NCI-H69 (cell line): ENCODE measurements at places on chromosomes 4 and X.
A peak's percentile ranks its signal among the peaks of the same experiment; 100 is the strongest.

GRCh38 chrX:76862509-76862908 lies 435.0 kb downstream of the MAGEE1 start:
- no peak for DNase-seq

- no peak for DNase-seq
These were observed 8.1 kb downstream of the GAB1 start for GRCh38 chr4:143344774-143345173.

DNA sequence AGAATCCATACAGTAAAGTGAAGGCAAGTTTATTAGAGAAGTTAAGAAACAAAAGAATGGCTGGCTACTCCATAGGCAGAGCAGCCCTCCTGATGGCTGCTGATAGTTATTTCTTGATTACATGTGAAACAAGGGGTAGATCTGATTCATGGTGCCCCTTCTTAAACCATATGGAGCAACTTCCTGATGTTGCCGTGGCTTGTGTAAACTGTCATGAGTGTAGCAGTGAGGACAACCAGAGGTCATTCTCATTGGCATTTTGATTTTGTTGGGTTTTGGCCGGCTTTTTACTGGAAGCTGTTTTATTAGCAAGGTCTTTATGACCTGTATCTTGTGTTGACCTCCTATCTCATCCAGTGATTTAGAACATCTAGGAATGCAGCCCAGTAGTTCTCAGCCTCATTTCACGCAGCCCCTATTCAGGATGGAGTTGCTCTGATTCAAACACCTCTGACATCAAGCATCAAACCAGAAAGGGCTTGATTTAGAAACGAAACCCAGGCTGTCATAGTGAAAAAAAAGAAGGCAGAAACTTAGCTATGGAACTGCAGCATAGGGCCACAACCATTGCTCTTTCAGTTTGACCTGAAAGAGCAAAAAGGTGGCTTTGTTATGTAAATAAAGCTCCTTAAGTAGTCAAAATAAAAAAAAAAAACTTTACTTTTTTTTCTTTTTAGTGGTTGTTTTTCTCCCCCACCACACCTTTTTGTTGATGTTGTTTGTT lies 37.8 kb downstream of the SPCS3 start:
- DNase-seq: no peak

- DNase-seq: no peak
These were observed 317.9 kb upstream of the DIPK2B start for GRCh38 chrX:45518552-45518951.

DNA sequence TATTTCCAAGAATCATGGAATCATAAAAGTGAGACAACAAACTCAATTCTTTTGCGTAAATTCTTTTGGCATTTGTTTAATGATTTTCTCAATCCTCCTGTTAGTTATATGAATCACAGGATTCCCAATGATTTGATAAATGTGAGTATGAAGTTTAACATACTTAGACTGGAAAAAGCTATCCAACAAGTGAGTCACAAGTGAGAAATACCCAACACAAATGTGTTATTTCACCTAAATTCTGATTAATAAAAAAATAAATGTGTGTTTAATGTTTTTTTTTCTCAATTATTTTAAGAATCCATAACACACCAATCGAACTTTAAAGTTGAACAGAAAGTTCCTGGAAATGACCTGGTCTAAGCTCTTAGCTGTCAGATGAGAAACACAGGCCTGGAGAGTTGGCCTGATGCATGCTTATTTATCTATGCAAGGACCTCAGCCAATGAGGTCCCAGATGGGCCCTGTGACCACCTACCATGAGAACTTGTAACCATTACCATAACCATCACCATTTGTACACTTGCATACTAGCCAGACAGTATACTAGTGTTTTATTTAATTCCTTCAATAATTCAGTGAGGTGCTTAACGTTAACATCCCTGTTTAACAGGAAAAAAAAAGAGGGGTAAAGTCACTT lies 386.7 kb downstream of the SPRY1 start:
- DNase-seq: no peak

DNA sequence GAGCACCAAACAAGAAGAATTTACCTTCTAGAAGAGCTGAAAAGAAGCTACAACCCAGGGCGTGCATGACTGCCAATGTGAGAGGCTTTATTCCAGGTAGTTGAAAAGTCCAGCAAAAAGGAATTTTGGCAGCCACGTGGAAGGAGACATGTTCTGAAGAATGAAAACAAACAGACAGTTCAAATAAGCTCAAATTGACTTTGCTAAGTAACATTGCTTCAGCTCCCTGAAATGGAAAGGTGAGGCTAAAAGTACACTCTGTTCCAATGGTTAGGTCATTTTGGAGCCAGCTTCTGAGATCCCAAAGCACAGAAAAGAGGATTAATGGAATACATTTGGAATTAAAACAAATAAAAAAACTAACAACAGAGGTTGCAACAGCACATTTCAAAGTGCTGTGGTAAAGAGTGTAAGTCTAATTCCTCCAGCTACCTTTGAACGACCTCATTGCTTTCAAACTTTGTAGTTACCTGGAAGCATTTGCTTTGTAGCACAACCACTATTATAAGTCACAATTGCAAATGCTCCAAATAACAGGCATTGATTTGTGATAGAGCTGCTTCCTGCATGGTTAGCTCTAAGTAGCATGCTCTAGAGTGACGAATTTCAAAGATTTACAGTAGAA lies 405.3 kb upstream of the EDA2R start:
- no peak for DNase-seq

GRCh38 chrX:119706616-119707015 lies 13.6 kb upstream of the SEPTIN6 start:
- no peak for DNase-seq

DNA sequence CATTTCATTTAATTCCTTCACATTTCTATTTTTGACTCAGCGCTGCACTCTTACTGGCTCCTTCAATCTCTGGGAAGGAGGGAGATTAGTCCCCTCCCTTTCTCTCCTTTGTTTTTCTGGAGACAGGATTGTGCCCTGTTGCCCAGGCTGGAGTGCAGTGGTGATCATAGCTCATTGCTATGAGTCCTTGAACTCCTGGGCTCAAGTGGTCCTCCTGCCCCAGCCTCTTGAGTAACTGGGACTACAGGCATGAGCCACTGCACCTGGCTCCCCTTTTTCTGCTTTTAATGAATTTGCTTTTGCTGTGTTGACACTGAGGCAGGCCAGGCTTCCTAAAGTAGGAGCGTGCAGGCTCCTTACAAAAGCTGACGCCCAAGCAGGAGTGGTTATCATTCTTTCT lies 10.5 kb downstream of the TBC1D14 start:
- no peak for DNase-seq

DNA sequence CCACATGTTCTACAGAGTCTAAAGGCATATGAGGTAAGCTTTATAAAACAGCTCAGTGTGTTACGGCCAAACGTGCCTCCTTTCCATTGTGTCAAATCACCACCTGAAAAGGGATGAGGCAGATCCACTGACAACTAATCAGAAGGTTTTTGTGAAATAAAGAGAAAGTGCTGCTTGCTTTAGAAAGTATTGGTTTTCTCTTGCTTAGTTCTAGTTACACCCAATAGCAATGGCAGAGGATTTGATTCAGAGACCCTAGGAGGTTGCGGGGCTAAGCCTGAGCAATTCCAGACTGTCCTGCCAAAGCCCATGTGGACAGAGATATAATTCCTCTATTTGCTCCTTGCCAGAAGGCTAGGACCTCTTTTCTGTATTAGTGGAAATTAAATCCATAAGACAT lies 125.5 kb downstream of the SPRY1 start:
- DNase-seq: no peak

GRCh38 chr4:3673716-3674478 lies 92.3 kb upstream of the ADRA2C start:
- no peak for DNase-seq

DNA sequence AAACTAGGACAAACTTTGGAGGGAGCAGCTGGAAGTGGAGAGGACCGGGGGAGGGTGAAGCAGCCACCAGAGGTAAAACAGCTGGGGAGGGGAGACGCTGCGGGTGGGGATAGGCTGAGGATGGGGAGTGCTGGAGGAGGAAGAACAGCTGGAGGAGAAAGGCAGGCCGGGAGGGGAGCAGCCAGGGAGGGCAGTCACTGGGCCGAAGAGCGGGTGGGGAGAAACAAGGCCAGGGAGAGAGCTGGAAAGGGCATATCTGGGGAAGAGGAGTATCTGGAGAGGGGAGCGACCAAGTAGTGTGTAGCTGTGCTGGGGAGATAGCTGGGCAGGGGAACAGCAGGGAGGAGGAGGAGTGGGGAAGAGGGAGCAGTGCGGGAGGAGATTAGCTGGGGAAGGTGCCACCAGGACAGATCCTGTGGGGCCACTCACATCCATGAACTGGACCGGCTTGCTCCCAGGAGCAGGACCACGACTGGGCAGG lies 2.7 kb downstream of the SLC38A5 start:
- peak; percentile 19 for DNase-seq

DNA sequence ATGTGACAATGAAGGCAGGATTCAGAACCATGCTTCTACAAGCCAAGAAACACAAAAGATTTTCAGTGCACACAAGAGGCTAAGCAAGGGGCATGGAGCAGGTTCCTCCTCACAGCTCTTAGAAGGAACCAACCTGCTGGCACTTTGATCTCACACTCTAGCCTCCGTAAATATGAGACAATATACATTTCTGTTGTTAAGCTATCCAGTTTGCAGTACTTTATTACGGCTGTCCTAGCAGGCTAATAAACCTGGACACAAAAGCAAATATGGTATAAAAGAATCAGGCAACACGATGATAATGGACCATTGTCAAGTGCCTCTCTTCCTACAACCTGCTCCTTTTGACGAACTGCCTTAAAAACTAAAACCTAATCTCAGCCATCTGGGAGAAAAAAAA lies 114.5 kb downstream of the ZAR1 start:
- DNase-seq: peak; percentile 12

GRCh38 chr4:140515423-140515822 lies 8.5 kb upstream of the ELMOD2 start:
- DNase-seq: no peak

GRCh38 chr4:25299476-25300203 lies 12.9 kb upstream of the ZCCHC4 start:
- no peak for DNase-seq

DNA sequence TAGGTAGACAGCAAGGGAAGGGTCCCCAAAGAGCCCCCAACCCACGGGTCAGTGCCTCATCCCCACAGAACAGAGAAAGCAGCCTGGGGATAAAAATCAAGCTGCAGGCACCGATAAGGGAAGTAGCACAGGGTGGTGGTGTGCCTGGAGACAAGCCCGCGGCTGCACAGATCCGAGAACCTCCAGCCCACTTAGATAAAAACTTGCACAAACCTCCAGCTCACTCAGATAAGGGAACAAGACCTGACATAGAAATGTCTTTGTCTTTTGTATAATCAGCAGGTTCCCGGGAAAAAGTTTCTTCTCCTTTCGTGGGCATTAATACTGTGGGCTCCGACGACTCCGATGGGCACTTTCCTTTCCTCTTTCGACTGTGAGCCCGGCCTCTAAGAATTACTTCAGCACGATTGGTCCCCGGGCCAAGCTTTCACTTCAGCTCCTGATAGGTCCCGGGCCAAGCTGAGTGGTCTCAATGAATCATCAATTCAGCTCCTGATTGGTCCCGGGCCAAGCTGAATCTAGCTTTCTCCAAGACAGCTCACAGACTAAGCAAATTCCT lies 32.4 kb downstream of the PRDX4 start:
- DNase-seq: no peak

- DNase-seq: no peak
These were observed 39.6 kb upstream of the BBS12 start for GRCh38 chr4:122692641-122693520.

DNA sequence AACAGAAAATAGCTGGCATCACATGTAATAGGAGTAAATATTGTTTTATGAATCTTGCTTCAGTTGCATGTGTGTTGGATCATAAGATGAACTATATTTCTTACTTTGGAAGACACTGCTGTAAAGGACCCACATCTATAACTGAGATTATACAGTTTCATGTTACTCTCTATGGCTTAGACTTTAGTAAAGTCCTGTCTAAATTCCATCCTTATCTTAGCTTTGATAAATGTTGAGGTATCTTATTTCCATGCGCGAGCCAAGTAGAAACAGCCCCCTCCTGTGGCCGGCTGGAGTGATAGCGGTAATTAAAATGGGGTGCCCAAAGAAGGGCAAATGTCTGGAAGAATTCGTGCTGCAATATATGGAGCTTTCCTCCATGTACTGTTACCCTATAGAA lies 43.0 kb downstream of the CCDC158 start:
- peak; percentile 62 for DNase-seq

- DNase-seq: no peak
These were observed 32.0 kb downstream of the ATXN3L start for GRCh38 chrX:13287816-13288215.

GRCh38 chr4:629636-629914 lies 4.2 kb downstream of the PDE6B start:
- peak; percentile 33 for DNase-seq

GRCh38 chr4:184744236-184744635 lies 10.3 kb upstream of the CENPU start:
- DNase-seq: peak; percentile 63

- DNase-seq: peak; percentile 29
These were observed 82.5 kb downstream of the RBM47 start for GRCh38 chr4:40546969-40547788.

DNA sequence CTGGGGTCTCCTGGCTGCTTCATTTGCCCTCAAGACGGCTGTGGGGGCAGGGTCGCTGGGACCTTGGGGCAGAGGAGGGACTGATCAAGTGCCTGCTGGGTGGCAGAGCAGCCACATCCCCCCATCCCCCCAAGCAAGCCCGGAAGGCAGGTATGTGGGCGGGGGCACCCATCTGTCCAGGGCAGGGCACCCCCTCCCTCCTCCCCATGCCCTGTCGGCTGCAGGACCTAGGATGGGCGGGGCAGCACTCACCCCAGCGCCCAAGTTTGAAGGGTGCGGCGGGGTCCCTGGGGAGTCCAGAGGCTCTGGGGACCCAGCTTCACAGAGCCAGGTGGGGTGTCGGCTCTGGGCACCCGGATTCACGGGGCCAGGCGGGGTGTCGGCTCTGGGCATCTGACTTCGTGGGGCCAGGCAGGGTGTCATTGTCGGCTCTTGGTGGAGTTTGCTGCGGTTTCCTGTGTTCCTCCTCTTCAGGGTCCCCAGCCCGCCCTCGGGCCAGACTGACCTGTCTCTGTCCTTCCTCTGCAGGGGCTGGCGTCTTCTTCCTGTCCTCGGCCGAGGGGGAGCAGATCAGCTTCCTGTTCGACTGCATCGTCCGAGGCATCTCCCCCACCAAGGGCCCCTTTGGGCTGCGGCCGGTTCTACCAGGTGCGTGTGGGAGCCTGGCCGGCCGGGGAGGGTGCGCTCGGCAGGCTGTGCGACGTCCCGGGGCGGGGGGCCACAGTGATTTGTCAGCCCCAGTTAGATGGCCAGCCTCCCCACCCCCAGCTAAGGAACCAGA lies 22.1 kb downstream of the DOK7 start:
- peak; percentile 58 for DNase-seq

DNA sequence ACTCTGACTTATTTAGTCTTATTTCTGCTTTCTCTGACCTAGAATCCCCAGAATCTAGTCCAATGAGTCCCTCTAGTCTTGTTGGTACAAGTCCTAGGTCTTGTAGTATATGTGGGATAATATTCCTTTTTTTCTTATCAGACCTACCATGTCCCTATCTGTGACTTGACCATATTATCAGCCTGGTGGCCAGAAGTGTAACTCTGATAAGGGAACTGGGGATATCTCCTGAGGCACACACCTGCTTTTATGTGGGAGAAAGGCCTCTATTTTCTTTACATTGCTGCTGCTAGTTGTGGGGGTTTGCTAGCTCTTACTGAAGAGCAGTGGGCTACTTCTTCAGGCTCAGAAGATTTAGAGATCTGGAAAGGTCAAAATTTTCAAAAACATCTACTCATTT lies 38.6 kb downstream of the CFAP299 start:
- DNase-seq: no peak

- peak; percentile 1 for DNase-seq
These were observed 33.8 kb downstream of the OTUD6A start for GRCh38 chrX:70096052-70096451.
